Endodermal cell (in vitro differentiated cells): ENCODE measurements at places on chromosomes 3 and 15.

- DNase-seq = peak; percentile 28
These were observed 6.0 kb upstream of the VILL start for GRCh38 chr3:37984596-37984995.

GRCh38 chr3:14451844-14452739 is 49.7 kb downstream of the SLC6A6 start:
- DNase-seq = no peak

DNA sequence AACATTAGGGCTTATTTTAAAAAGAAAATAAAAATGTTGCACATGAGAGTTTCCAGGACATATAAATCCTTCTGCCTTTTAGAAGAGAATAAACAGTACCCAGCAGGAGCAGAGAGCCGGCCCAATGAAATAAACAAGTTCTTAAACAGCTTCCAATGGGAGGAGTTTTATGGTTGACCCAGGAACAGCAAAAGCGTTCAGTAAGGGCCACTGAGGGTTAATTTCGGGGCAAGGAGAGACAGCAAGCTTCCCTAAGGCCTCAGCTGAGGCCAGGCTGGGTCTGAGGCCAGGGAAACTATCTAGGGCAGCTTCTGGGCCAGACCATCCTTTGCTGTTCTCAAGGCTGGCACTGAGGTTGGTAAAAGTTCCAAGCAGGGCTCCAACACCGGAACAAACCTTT is 3.4 kb downstream of the PDZRN3 start:
- DNase-seq = no peak

DNA sequence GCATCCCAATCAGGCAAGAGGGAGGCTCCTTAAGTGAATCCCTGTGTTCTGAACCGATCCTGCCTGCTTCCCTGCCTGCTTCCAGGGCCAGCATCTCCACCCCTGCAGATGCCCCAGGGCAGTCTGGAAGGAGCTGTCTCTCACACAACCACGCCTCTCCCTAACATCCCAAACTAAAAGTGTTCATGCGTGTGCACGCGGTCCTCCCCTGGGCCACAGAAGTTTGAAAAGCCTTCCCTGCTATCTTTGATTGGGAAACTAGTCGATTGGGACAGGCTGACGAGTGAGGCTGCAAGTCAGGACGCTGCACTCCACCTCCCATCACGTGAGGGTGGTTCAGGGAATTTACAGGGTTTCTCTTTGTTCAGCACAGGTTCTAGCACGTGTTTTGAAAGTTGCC is 340.9 kb upstream of the ICE2 start:
- DNase-seq = no peak

DNA sequence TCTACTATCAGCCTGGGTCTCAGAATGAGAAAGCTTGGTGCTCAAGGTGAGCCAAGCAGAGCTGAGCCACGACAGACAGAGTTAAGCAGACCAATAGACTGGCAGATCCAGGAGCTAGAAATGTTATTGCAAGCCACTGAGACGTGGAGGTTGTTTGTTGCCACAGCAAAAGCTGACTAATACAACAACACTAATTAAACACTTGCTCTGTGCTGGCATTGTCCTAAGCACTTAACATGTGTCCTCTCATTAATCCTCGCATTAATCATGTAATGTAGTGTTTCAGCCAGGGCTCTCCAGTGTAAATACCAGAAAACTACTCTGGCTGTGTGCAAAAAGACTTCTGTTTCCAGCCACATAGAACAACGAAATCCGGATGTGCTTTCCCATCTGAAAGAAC is 11.6 kb upstream of the SPSB4 start:
- no peak for DNase-seq

- DNase-seq = no peak
These were observed 1.1 kb upstream of the IMPDH2 start for GRCh38 chr3:49030321-49030720.

GRCh38 chr15:62121273-62122015 is 43.6 kb downstream of the C2CD4B start:
- no peak for DNase-seq

DNA sequence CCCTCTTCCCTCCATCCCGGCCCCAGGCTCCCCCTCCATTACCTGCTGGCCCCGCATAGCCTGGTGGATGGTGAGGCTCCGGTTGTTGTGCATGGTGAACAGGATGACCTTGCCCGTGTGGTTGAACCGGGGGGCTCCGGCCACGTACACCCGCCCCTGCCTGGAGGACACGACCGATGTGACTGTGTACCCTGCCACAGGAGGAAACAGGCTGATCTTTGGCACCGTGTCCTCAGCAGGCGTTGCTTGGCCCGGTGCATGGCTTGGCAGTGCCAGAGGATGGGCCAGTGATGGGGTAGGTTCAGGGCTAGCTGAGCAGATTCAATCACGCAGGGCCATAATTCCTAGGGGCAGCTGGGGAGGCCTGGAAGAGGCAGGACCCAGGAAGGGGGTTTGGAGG is 58.1 kb downstream of the FEM1B start:
- DNase-seq = no peak

GRCh38 chr3:59246719-59247401 is 197.0 kb upstream of the CFAP20DC start:
- no peak for DNase-seq

DNA sequence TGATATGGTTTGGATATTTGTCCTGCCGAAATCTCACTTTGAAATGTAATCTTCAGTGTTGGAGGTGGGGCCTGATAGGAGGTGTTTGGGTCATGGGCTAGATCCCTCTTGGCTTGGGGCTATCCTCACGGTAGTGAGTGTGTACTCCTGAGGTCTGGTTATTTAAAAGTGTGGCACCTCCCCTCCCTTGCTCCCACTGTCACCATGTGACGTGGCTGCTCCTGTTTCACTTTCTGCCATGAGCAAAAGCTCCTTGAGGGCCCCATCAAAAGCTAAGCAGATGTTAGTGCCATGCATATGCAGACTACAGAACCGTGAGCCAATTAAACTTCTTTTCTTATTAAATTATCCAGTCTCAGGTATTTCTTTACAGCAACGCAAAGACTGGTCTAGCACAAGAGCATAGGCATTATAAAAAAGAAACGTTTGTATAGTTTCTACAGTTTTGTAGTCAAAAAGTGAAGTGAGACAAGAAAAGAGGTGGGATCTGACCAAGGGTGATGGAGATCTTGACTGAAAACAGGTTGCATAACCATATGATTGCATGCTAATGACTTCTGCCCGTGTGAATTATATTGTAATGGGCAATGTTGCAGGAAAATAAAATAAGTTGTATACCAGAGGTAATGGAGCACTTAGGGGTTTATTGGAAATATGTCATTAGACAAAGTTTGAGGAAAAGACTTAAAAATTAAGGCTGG is 28.5 kb upstream of the CLASP2 start:
- DNase-seq = no peak

DNA sequence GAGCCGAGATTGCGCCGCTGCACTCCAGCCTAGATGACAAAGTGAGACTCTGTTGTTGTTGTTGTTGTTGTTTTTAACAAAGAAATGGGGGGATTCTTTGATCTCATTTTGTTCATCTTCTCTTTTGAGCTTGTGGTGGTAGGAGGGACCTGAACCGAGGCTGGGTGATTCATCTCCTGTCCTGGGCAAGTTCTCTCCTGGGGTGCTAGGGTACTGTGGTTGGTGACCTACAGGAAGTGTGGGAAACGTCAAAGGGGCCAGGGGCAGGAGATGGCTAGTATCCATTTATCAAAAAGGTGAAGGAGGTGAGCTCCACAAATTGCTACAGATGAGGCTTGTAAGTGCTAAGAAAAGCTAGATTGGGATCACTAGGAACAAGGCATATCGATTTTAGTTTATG is 14.3 kb downstream of the PPCDC start:
- DNase-seq = no peak

DNA sequence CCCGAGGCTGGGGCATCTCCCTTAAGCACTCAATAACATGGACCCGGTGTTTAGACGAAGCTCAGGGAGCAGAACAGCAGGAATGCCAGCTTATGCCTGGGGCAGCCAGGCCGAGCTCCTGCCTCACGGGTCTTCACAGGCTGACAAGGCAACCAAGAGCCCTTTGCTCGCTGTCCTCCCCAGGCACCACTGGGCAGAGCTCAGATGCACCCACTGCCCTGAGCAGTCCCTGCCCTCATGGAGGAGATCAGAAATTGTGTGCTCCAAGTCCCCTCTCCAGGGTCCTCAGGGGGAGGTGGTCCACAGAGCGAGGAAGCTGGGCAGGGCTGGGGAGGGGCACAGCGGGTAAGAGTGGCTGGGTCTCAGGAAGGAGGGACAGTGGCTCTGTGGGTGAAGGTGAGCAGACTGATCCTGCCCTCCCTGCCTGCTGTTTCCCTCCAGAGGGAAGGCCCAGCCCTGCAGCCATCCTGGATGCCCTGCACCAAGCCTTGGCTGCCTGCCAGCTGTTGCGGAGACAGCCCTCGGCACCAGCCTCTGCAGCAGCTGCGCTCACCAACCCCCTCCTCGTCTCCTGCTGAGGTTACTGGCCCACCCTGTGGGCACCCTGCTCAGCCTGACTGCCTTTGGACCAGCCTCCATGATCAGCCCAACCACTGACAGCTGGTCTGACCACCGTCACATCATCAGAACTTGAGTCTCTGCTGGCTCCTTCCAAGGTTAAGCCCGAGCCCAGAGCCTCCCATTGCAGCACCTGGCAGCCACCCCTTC is 21.1 kb upstream of the GP9 start:
- peak; percentile 53 for DNase-seq

DNA sequence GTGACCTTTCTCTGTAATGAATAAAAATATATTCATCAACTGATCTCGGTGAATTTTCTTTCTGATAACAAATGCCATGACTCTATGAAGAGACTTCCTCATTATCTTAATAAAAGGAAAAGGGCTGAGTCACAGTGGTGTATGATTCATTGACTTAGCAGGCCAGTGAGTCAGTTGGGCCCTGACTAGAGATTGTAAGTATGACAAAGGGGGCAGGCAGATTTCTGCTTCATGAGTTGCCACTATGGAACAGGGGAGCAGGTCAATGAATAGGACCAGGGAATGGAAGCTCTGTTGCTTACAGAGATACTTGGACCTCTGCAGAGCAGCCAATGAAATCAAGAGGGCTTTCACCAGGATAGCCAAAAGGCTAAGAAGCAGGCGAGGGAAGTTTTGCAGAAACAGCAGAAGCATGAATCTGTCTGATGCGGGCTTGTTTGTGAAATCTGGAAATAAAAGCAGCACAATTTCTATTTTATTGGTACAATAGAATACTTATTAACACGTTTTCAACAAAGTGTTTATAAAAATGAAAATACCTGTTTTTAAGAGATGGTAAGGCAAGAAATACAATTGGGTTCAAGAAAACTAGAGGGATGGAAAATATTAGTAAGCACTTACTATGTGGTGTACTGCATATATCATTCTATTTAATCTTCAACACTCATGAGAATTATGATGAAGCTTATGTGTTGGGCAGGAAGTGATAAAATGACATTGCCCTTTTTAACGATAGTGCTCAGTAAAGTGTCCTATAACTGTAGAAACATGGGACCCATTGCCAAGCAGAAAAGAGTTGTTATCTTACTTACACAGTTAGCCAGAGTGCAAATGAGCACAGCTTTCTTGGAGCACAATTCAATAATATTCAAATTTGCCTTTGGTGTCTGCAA is 169.8 kb upstream of the MYRIP start:
- DNase-seq = peak; percentile 59

DNA sequence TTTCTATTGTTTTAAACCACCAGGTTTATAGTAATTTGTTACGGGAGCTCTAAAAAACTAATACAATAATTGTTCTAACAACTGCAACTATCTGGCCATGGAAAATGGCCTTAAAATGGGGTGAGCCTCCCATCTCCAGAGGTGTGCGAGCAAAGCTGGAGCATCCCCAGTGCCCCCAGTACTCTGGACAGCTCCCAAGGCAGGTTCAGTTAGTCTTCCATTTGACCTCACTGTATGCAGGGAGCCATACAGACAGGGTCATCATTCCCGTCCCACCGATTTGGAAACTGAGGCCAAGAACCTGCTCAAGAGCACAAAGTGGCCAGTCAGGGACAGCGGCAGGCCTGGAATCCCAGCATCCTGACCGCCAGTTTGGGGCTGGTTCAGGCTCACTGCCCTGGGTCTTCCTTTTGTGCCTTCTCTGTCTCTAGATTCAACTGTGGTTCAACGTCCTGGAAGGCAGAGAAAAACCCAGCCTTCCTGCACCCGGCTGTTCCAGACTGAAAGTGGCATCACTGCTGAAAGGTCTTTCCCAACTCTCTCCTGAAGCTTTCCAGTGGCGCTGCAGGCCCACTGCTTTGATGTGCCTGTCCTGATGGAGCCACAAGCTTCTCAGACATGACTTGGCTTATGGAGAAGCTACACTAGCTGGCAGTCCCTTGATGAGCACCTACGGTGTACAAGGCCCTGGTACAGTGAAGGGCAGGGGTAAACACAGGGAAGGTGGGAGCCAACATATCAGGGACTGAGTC is 76.6 kb upstream of the LINGO1 start:
- DNase-seq = peak; percentile 69

GRCh38 chr15:52495125-52495524 is 33.6 kb downstream of the MYO5A start:
- no peak for DNase-seq
